ENCODE measurements at places on chromosomes 12 and 14. TPM values are rescaled to one million over a fixed set of nuclear protein-coding genes. Genes with fewer than 3 reads are reported as not detected.

The PLBD1 gene
- total RNA-seq = not detected

The CLEC1B gene
- not detected for total RNA-seq

The MYH6 gene
- not detected for total RNA-seq

The TCL1B gene
- not detected for total RNA-seq

The CIROP gene
- not detected for total RNA-seq

The CKAP4 gene
- total RNA-seq = 62.6 TPM

The TAS2R9 gene
- total RNA-seq = not detected

The ESRRB gene
- 0.57 TPM for total RNA-seq

The SYT10 gene
- total RNA-seq = 0.15 TPM

The GZMH gene
- not detected for total RNA-seq

The TAS2R10 gene
- total RNA-seq = not detected

The ACVRL1 gene
- total RNA-seq = 0.53 TPM

The C12orf50 gene
- not detected for total RNA-seq

The COCH gene
- total RNA-seq = 5.4 TPM

The ABCD2 gene
- total RNA-seq = 0.03 TPM

Data from A375 (cell line).